Activated naive CD4-positive, alpha-beta T cell (primary cell): ENCODE measurements at places on chromosomes 6 and 20.

GRCh38 chr6:38588631-38589366 lies 50.9 kb downstream of the BTBD9 start:
- DNase-seq: no peak

- no peak for DNase-seq
Observed at GRCh38 chr20:23445596-23446217, 6.2 kb downstream of the CSTL1 start.

DNA sequence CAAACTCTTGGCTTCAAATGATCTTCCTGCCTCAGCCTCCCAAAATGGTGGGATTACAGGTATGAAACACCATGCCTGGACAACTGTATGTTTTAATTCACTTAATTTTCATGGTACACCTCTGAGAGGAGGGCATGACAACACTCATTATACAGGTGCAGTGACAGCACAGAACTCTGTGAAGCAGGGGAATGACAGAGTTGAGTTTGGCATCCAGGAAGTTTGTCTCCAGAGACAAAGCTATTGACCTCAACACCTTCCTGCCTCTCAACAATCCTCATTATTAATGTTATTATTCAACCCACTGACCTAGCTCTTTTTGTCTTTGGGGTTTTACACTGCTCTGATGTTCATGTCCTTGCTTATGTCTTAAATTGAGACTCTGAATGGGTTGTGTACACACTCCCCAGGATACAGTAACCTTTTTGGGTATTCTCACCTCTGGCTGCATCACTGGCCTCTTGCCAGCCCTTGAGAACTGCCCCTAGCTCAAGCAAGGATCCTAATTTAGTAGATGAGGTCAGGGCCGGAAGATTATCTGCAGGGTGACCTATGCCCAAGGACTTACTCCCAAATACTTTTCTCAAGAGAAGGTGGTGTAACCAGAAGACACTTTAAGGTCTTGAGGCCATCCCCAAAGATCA lies 13.0 kb upstream of the IER3 start:
- DNase-seq: no peak

- DNase-seq: no peak
Observed at GRCh38 chr6:117267766-117268534, 2.6 kb downstream of the VGLL2 start.

DNA sequence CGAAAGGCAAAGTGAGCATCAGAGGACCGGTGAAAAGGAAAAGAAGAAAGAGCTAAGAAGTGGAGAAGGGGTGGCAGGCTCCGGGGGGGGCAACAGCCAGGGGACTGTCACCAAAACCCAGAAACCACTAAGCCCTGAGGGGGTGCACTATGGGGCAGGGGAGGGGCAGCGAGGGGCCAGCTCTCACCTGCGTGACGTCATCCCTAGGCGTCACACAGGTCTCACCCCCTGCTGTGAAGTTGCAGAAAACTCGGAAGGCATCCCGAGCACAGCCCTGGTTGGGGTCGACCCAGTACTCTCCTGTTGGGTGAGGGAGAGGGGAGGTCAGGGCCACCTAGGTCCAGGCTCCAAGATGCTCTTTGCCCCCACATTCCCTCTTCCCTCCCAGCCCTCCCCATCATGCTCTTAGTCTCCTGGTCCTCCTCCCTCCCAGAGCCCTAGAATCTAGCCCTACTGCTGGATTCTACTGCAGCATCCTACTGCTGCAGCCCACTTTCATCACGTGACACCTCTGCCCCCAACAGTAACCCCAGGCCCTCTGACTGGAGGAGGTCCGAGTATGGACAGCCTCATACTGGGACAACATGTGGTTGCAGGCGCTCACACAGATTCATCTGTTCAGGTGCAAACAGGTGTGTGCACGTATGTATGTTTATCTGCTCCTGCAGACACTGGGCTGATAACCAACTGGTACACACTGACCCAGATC lies 27.4 kb downstream of the COL11A2 start:
- no peak for DNase-seq

- no peak for DNase-seq
Observed at GRCh38 chr6:34031625-34032383, 114.1 kb downstream of the GRM4 start.

DNA sequence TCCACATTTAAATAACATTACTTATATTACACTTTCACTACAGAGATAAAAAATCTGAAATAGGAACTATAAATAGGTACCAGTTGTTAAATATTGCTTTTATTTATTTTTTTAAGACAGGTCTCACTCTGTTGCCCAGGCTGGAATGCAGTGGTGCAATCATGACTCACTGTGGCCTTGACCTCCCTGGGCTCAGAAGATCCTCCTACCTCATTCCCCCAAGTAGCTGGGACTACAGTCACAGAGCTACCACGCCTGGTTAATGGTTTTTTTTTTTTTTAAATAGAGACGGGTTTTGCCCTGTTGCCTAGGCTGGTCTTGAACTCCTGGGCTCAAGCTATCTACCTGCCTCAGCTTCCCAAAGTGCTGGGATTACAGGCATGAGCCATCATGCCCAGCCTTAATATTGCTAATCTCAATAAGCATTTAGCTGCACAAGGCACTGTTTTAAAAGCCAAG lies 17.3 kb downstream of the EEF1E1 start:
- no peak for DNase-seq

DNA sequence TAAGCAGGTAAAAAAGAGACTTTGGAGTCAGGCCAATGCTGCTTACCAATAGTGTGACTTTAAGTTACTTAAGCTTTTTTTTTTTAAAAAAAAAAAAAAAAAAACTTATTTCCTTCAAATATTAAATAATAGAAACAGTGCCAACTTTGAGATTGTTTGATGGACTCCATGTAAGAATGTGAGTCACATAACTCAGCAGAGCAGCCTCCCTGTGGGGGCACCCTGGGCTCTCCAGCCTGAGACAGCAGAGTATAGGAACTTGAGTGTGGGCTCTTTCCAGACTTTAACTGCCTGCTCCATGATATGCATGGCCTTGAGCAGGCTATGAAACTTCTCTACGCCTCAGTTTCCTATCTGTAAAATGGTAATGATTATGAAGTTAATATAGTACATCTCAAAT lies 113.3 kb upstream of the SAMD5 start:
- DNase-seq: no peak

DNA sequence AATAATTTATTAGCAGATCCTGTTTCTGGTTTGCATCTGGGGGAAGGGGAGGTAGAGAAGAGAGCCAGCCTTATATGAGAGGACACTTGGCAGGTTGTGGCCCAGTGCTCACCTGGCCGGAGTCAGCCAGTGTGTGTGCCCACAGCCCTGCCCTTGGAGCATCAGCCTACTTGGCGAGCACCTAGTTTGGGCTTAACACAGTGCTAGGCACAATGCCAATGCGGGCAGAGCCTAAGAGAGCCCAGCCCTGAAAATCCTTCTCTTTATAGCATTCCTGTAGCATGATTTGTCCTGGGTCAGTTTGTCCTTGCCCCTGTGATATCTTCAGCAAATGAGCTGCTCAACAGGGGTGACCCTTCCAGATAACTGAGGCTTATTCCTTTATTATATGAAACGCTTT lies 73.0 kb downstream of the SLX4IP start:
- DNase-seq: no peak

- no peak for DNase-seq
Observed at GRCh38 chr6:139597087-139597763, 222.8 kb upstream of the CITED2 start.

GRCh38 chr6:33578588-33579011 lies 1.5 kb downstream of the BAK1 start:
- peak; percentile 13 for DNase-seq

DNA sequence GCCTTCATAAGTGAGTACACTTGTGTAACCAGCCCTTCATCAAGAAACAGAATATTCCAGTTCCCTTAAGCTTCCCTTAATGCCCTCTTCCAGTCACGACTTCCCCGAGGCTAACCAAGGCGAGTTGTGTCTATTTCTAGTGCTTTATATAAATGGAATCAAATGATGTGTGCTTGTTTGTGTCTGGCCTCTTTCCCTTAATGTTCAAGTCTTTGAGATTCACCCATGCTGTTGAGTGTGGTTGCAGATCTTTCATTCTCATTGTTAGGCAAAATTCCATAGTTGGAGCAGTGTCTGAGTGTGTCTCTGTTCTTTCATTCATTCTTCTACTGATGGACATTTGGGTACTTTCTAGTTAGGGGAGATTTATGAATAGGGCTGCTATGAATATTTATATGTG lies 135.0 kb downstream of the CEBPB start:
- DNase-seq: no peak

- no peak for DNase-seq
Observed at GRCh38 chr20:42919316-42919715, 270.4 kb downstream of the PTPRT start.

DNA sequence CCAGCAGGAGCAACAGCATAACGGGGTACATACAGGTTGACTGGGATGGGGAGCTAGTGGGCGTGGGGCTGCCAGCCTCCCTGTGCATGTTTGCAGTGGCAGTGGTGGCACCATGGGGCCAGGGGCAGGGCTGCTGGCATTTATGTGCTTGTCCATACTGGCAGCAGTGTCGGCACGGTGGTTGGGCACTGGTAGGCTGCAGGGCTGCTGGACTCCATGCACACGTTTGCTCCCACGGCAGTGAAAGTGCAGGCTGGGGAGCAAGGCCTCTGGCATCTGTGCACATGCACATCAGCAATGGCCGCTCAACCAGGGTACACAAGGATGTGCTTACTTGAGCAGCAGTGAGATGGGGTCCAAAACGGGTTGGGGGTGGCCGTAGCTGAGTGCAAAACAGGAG lies 159.5 kb upstream of the KHDRBS2 start:
- no peak for DNase-seq

DNA sequence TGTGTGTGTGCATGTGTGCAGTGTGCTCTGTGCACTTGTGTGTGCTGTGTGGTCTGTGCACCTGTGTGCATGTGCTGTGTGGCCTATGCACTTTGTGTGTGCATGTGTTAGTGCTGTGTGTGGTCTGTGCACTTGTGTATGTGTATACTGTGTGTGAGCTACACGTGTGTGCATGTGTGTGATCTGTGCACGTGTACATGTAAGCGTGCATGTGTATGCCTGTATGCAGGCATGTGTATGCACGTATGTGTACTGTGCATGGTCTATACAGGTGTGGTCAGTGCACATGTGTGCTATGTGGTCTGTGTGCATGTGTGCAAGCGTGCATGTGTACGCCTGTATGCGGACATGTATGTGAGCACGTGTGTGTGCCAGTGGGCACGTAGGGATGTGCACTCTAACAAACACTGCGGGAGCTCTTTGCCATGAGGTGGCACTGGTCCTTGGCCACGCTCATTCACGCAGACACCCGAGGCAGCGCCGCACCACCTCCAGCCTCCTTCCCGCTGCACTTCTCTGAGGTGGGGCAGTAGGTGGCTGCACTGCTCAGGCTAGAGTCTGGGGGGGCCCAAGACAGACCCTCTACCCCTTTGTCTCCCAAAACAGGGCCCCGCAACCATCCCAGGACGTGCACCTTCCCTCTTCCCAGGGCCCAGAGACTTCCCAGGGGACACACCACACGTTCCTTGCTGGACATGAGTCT lies 42.4 kb upstream of the CHRNA4 start:
- no peak for DNase-seq

GRCh38 chr20:35616465-35617396 lies 1.1 kb downstream of the SPAG4 start:
- no peak for DNase-seq

DNA sequence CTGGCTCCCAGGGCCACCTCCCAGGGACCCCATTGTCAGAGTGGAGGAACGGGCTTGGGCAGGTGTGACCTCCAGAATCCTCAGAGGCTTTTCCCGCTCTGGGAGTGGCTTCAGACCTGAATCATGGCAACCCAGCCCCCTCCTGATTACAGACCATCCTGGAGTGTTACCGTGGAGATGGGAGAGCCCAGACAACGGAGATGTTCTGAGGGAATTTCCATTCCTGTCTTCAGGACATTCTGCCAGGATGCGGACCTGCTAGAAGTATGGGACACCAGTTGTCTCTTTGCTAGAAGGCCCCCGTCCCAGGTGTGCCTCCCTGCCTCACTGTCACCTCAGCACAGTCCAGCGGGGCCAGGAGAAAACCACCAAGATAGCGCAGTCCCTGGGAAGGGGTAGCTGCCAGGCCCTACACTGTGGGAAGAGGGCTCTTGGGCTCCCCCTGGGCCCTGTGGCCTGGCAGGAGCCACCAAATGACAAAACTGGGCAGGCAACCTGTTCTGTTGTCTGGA lies 109.9 kb downstream of the PSMB1 start:
- DNase-seq: no peak

GRCh38 chr6:41558033-41558807 lies 12.0 kb downstream of the FOXP4 start:
- no peak for DNase-seq

DNA sequence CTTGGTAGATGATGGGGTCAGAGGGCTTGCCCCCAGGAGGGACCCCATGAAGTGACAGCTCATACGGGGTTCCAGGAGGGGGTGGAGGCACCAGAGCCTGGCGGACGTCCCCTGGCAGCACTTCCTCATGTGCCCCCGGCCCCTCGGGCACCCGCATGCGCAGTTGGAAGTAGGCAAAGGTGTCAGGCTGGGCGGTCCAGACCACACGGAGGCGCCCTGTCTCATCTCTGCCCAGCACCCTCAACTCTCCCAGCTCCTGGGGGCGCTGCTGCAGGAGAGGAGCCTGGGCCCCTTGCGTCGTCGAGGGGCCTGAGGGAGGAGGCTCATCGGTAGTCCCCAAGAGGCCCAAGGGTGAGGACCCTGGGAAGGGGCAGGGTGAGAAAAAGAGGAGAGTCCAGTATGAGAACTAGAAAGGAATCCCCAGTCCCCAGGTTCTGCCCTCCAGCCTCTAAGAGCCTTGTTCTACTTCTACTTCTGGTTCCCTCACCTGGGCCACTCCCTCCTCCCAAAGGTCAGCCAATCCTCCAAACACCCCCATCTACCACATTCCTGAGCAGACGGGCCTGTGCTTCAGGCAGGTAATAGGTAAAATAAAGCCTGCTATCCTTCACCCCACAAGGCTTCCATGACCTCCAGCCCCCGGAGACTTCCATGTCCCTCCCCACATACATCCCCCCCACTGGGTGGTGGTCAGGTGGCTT lies 23.2 kb downstream of the TNXB start:
- DNase-seq: no peak

- no peak for DNase-seq
Observed at GRCh38 chr6:105810922-105811482, 275.1 kb upstream of the PRDM1 start.

- no peak for DNase-seq
Observed at GRCh38 chr6:41689171-41690008, 46.0 kb downstream of the TFEB start.

- DNase-seq: no peak
Observed at GRCh38 chr6:138692978-138693909, 80.3 kb upstream of the CCDC28A start.
